ENCODE measurements at places on chromosomes 2 and 18.

- DNase-seq, result no peak
These were observed 46.9 kb upstream of the MYO1B start for GRCh38 chr2:191198271-191198670.

GRCh38 chr2:9333591-9334171 lies 89.6 kb downstream of the ITGB1BP1 start:
- no peak for DNase-seq

- no peak for DNase-seq
These were observed 319 bp downstream of the ZSCAN30 start for GRCh38 chr18:35289727-35290093.

DNA sequence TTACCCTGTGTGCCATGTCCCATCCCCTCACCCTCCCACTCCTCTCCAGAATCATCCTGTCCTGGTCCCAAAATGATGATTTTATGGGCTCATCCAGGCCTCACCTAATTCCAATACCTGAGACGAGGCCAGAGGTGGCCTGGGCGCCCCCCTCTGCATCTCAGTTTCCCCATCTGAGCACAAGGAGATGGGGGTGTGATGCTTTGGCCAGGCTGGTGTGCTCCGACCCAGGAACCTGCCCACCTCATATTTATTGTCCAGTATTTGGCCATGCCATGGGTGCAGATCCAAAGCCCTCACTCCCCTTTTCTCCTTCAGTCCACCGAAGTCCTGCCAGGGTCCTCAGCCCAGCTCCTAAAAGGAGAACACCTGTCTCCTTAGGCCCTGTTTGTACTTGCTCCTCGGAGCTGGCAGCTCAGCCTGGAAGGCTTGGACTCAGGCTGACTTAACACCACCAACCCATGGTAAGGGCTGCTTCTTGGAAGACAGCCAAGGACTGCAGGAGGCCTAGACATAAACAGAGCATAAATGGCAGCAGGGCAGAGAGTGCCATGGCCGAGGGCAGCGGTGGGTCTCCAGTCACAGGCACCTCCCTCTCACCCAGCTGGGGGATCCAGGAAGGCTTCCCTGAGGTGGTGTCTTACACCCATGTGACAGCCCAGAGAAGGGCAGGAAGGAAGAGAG lies 3.6 kb downstream of the TEX51 start:
- DNase-seq, result no peak

GRCh38 chr2:119710281-119710680 lies 31.3 kb downstream of the TMEM177 start:
- no peak for DNase-seq

DNA sequence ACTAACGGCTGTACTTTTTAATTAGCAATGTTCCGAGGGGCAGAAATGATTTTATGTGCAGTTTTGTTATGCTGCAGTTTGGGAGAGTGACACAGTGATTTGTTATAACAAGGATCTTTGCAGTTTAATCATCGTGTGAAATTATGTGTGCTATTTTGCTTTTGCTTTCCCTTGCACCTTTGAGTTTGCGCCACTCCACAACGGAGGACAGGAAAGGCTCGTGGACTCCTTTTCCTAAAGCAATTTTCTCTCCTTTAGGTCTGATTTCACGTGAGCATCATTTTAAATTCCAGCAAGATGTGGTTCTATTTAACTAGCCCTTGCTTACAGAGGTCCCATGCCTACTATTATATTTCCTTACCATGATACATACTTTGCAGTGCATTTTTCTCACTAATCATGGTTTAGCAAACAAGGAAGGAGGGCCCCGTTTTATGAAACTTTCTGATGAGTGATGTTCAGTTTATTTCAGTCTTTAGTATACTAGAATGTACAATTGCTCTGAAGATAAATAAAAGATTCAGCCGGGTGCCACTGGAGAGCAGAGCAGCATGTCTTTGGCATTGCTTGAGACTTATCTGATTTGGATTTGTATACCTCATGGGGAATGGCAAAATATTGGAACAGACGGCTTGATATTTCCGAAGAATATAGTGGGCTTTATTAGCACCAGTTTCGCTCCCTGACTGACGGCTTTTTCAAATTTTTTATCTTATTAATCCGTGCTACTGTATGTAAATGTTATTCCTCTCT lies 528.2 kb upstream of the FANCL start:
- DNase-seq, result no peak

DNA sequence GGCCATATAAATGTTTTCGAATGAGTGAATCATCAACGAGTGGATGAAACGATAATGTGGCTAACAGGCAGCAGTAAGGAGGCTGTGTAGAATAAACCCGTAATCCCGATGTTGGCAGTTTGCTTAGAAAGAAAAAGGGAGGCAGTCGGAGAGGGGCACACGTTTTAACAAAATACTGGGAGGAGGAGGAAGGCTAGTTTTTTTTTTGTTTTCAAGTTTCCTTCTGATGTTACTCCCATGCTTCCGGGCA lies 476 bp upstream of the MSH2 start:
- DNase-seq, result no peak

DNA sequence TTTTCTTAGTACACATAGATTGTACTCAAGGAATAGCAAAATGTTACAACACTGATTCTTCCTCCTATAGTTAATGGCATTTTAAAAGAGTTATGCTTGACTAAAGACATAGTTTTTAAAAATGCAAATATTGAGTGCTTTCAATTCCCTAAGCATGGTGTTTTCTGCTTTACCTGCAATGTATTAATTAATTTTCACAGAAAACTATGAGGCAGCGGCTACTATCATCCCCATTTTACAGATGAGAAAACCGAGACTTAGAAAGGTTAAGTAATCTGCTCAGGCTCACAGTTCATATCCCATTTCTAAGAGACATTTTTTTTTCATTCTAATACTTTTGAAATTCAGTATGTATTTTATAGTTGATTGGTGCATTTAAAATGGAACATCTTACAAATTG lies 38.0 kb downstream of the BMP10 start:
- DNase-seq, result no peak

DNA sequence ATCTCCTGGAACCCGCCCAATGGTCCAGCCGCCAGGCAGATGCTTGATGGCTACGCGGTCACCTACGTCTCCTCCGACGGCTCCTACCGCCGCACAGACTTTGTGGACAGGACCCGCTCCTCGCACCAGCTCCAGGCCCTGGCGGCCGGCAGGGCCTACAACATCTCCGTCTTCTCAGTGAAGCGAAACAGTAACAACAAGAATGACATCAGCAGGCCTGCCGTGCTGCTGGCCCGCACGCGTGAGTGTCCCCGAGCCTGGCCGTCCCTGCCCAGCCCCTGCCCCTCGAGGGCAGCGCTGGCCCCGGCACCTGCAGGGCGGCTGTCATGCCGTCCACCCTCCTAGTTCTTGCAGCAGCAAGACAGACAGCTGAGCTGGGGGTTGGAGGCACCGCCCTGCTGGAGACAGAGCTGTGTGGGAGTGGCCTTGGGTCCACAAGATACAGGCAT lies 36.7 kb downstream of the MTERF4 start:
- no peak for DNase-seq

DNA sequence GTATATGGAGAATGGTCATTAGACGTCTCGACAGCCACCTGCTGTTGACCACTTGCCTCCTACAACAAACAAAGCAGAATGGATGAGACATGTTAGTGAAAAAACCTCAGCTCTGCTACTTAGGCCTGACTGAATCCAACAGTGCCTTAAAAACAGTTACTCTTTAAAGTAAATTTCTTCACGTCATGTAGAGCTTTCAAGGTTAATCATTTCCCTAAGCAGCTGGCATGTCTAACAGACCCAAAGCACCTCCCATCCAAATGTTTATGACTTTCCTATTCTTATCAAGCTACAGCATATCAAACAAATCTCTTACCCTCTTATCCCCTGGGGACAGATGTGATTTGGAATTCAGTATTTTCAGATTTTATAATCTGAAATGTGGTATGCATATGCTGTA lies 75.6 kb upstream of the ITGB6 start:
- DNase-seq, result no peak

DNA sequence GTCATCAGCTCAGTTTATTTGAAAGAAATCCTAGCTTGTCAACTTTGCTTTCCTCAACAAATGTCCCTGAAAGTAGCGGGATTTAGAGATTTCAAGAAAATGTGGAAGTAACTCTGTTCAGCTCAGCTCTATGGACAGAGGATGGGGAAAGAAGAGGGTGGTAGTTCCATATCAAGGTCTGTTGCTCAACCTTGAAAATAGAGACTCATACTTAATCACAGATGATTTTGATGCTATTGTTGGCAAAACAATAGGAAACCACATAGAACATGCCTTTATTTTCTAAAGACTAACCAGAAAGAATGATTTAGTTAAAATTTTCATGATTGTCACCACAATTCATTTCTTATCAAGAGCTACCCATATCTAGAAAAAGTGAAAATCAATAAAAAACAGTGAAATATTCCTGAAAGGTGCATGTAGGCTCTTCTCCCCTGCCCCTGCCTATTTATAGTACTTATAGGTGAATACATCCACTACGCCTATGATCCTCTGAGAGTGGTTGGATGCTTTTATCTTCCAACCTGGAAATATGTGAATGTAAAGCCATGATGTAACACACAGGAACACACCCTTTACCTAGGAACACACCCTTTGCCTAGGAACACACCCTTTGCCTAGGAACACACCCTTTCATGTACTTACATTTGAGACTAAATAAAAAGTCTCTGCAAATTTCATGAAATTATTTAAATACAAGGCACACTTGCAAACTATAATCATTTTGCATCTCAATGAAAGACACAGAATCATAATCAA lies 65.8 kb downstream of the ETAA1 start:
- no peak for DNase-seq

DNA sequence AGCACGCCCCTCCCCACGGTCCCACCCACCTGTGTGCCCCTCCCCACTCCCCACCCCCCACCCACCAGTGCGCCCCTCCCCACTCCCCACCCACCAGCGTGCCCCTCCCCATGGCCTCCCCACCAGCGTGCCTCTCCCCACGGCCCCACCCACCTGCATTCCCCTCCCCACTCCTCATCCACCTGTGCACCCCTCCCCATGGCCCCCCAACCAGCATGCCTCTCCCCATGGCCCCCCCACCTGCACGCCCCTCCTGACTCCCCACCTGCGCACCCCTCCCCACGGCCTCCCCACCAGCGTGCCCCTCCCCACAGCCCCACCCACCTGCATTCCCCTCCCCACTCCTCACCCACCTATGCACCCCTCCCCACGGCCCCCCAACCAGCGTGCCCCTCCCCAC lies 190.2 kb downstream of the EIPR1 start:
- DNase-seq, result no peak

DNA sequence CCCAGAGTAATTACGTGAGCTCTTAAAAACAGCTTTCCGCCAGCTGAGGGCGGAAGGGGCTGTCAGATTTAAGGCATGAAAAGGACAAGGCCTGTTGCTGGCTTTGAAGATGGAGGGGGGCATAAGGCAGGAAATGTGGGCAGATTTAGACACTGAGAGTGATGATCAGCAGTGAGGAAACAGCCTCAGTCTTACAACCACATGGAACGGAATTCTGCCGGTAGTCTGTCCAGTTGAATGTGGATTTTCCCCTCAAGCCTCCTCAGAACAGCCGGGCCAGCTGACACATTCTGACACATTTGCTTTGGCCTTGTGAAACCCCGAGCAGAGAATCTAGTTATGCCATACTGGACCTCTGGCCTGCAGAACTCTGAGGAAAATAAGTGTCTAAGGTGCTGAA lies 16.6 kb downstream of the POLE4 start:
- DNase-seq, result no peak

- DNase-seq, result no peak
These were observed 9.6 kb downstream of the KCNJ3 start for GRCh38 chr2:154707994-154708575.

DNA sequence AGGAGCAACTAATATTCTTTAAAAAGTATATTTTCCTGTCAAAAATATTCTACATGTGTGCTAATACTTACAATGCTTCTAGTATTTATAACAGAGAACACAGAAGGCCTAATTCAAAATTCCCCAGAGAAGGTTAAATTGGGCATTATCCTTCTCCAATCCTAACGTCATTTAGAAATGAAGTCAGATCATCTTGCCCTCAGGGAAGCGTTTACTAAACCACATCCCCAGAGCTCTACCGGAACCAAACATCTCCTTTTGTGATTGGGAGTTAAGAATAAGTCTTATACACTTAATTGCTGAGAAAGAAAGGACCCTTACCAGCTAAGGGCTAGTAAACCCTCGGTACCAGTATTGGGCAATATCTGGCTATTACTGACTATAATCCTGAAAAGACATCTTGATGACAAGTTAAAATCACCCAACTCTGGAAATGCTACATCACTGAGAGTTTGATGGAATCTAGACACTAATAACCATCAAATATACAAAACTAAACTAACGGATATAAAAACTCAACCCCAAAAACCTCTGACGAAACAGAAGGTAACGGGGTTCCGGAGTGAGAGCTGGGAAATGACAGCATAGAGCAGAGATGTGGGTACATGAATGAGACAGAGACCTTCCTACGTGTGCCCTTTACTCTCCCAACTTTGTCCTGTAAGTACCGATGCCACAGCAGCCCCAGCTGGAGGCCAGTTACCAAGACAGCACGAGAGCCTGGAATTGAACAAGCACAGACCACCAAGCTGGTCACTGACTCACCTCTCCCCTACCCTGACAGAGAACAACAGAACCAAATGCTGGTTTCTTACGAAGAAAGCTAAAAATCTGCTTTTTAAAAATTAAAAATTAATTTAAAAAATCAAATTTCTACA lies 35.0 kb downstream of the WDSUB1 start:
- DNase-seq, result no peak
